ENCODE measurements at places on chromosomes 4 and X.

DNA sequence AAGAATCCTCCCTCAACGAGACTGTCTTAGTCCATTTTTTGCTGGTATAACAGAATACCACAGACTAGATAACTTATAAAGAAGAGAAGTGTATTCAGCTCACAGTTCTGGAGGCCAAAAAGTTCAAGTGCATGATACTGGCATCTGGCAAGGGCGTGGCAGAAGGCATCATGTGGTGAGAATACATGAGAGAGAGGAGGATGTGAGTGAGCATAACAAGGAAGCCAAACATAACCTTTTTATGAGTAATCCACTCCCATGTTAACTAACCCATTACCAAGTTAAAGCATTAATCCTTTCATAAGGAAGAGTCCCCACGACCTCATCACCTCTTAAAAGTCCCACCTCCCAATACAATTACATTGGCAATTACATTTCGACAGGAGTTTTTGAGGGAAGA is 504.6 kb downstream of the IQCM start:
- DNase-seq: no peak

GRCh38 chr4:41050880-41051775 is 163.2 kb downstream of the APBB2 start:
- DNase-seq: no peak

DNA sequence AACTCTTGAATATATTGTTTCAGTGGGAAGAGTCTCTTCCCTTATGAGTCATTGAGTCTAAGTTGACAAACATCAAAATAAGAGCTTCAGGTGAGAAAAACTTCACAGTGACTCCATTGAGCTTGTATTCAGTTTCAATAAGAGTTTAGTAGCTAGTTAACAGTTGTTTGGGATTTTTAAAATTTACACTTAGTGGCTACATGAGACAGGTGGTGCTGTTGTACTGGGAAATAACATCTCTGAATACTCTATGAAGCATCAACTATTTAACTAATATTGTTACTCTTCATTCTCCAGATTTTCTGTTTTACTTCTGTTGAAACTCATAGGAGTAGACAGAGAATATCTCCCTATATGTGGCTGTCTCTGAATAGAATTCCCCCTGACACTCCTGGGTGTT is 1609.1 kb downstream of the C4orf33 start:
- no peak for DNase-seq

DNA sequence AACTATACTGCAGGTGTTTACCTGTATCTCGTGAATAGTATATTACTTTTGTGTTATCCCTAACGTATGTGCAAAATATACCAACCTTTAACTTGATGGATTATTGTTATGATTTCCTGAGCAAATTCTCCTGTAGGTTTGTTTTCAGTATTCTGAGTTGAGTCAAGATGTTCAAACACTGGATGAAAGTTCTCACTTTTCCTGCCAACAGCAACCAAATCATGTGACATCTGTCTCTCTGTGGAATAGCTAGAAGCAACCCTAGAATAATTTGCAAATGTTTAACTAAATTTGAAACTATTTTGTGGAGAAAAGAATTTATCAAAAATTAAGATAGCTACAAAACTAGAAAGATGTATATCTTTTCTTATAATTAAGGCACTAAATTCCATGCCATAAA is 35.6 kb downstream of the BCLAF3 start:
- no peak for DNase-seq

GRCh38 chr4:134463771-134464170 is 262.2 kb upstream of the PABPC4L start:
- DNase-seq: no peak

- DNase-seq: no peak
Measured at GRCh38 chr4:41949531-41949930, 14.3 kb downstream of the TMEM33 start.

All from esophagus squamous epithelium (tissue), 5 donors.